ENCODE measurements at places on chromosomes 4 and X.

- DNase-seq: no peak
Observed at GRCh38 chrX:55342533-55343501, 78.1 kb upstream of the PAGE3 start.

DNA sequence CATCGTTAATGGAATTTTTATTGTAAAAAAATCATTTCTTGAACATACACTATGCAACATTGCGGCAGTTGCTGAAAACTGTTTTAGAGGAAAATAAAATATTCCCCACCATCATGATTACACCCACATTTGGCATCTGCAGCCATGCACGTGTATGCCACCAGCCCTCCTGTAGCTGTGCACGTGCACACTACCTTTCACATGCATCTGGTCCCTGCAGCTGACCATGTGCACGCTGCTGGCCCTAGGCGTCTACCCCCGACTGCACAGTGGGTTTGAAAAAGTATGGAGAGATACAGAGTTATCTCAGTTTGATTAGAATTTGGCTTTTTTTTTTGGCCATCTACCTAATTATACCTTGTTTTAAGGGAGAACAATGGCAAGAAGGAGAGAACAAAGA lies 569.8 kb upstream of the IGFBP7 start:
- DNase-seq: no peak

DNA sequence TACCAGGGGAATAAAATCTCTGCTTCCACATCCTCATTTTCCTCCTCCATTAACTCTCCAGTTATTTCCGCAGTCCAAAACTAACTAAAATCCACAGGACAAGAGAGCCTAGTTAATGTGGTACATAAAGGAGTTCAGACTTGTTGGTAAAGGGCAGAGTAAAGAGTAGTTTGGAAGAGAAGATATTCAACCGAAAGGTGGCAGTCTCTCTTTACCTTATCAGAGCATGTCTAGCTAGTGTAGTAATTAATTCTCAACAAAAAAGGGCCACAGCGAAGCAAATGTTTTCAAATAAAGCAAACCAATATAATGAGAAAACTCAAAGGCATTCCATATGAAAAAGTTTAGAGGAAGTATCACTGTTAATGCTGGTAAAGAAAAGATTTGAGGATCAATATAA lies 286.5 kb downstream of the GLUD2 start:
- DNase-seq: no peak

DNA sequence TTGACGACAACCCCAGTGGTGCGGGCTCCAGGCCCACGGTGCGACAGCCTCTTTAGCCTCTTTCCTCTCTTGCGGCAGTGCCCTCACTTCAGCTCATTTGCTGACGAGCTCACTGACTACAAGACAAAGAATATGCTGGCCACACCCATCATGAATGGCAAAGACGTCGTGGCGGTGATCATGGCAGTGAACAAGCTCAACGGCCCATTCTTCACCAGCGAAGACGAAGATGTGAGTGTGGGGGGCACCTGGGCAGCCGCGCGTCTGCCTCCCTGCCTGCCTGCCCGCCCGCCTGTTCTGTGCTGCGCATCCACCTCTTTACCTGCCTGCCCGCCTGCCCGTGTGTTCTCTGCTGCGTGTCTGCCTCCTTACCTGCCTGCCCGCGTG lies 9.2 kb downstream of the PDE6B start:
- DNase-seq: no peak

GRCh38 chrX:10875995-10876394 lies 235.1 kb upstream of the HCCS start:
- DNase-seq: no peak

GRCh38 chrX:75784680-75785491 lies at the start of gene MAGEE2:
MAGEE2 (minus strand) TSS chrX:75785254; CDS start chrX:75785051, 203 bp downstream.
- DNase-seq: no peak

GRCh38 chrX:25015486-25016360 lies at the start of gene ARX:
ARX (minus strand) TSS chrX:25015965; CDS start chrX:25015737, 228 bp downstream.
- no peak for DNase-seq

- no peak for DNase-seq
Observed at GRCh38 chr4:89823416-89823815, 13.5 kb downstream of the SNCA start.

DNA sequence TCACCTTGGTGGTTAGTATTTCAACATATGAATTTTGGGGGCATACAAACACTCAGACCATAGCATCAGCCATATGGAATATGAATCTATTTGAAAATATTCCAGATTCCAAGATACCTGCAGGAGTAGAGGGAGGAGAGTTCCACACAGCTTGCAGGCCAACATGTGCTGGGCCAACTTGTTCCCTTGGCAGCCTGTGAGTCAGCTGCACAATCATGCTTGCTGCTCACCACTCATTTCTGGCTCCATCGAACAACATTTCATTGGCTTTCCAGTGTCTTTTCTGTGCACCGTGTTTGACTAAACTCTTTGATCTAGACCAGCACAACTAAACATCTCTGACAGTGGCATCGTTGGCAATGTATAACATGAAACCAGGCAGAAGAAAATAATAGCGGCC lies 282.5 kb upstream of the RASGEF1B start:
- DNase-seq: no peak

GRCh38 chr4:133997436-133997835 lies 204.2 kb downstream of the PABPC4L start:
- no peak for DNase-seq

DNA sequence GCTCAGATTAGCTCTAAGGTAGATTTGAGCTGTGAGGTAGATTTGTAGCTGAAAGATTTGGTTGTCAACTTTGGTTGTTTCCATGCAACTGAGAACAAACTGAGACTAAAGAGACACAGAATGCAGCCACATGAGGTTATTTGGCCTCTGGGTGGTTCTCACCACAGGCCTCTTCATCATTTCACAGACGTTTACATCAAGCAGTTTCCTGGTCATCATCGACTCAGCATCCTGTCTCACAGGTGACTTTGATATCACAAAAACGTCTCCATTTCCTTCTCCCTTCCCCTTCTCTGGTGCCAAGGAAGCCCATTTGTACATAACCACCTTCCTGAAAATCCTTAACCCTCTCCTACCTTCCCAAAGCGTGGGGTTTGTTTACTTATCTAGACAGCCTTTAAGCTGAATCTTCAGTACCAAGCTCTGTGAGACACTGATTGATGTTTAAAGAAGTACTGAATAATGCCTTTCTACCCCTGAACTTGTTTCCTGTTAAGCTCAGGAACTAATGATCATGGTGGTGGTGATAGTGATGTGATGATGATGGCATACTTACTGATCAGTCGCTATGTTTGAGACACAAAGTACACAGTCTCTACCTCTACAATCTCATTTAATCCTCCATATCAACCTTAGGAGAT lies 81.9 kb downstream of the FAM114A1 start:
- no peak for DNase-seq

DNA sequence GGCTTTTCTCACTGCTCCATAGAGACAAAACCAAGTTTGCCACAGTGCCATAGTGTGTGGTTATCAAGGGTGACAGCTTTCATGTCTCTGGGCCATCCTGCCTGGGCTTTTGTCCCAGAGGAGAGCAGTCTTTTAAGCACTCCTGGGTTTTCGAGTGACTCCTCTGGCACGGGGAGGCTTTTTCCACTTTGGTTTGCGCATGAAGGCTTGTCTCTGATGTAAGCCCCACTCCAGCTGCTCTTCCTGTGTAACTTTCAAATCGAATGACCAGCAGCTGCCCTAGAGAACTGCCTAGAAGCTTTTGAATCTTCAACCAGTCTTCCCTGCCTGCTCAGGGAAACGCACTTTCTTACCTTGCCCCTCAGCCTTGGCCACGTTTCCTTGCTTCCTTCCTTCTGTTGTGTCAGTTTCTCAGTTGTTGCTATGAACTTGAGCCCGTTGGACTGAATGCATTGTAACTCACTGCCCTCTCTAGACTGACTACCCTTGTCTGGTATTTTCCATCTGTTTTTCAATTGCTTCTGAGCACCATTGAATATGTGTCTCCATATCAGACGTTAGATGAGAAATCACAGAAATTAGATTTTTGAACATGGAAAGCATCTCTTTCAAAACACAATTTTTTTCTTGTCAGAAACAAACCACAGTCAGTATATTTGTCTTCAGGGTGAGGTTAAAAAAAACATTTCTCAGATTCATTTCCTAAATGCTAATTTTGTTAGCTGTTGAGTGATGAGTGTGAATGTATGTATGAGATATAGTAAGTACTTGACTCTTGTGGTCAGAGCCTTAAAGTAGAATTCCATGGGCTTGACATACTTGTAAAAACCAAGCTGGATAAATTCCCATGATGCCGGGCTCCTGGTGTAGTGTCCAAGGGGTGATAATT lies 45.3 kb downstream of the SLC9A6 start:
- DNase-seq: no peak

DNA sequence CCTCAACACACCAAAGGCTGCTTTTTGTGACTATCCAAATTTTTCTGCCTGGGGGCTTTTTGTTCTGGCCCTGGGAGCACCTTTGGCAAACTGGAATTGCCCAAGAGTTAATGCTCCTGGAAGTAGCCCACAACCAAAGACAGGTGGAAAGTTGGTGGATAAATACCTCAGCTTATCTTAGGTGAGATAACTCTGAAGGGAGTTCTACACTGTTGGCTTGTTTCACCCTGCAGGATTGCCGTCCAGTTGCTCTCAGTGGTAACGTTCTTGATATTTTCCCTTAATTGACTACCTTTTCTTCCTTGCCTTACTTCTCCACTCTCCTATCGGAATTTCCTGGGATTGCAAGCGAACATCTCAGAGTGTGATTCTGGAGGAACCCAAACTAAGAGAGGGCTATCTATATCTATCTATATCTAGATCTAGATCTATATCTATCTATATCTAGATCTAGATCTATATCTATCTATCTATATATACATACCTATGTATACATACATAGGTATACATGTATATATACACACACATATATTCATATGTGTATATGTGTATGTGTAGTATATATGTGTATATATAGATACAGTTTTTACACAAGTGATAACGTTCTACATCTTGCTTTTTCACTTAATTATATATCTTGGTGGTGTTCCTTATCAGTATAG lies 82.6 kb upstream of the DHX15 start:
- no peak for DNase-seq

DNA sequence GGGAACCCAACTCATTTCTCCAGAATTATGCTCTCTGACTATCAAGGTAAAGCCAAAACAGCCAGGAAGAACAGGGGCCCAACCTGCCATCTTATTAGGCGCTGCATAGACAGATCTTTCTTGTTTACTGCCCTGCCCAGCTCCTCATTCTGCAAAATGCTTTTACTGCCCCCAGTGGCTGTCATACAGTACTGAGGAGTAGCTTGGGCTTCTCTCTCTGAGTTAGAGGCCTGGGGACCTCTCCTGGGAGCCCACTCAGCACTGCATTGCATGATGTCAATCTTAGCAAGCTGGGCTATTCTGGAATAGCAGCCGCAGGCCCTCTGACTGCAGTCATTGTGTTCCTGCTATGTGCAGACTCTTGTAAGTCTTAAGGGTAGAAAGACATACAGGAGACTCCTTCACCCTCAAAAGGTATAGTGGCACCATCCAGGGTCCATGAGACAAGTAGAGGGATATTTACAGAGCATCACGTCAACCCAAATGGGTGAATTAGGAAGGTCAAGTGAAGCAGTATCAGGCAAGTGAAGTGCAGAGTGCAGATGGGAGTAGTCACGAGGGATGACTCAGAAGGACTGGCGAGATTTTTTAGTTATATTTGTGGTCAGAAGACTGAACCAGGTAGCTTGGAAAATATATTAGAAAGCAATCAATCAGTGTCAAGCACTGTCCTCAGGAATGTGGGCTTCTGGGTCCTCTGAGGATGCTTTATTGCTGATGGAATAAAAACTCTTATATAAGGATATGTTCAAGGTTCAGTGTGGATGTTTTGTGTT lies 294.1 kb upstream of the SFRP2 start:
- DNase-seq: no peak

DNA sequence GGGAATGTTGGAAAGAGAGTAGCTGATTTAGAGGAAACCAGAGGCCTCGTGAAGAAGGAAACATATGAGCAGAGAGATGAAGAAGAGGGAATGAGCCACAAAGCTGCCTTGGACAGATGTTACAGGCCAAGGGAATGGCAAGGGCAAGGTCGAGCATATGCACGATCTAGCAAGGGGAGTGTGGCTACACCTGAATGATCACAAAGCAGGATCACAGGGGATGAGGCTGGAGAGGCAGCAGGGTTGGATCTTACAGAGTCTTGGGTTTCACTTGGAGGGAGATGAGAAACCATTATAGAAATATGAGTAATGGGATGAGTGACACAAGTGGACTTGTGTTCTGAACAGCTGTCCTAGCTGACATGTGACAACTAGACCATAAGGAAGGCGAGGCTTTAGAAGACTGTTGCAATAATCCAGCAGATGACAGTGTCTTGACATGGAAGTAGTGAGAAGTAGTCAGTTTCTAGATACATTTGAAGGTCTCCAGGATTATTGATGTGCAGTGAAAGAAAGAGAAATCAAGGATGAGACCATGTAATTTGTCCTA lies 58.7 kb downstream of the RASGEF1B start:
- no peak for DNase-seq

DNA sequence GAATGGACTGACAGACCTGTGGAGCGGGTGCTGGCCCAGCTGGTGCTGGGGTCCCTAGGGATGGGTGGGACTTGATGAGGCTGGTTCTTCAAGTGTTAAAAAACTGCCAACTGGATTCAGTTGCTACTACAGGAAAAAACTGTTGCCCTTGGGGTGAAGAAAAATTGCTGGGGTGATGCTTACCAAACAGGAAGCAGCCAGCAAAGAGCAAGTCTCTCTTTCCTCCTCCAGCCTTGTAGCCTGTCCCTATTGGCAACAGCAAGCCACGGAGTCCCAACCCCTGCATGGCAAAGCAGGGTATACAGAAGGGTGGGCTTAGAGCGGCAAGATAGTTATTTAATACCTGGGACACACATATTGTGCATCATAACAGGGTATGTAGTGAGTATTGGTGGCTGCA lies 60.1 kb upstream of the ATP8A1 start:
- no peak for DNase-seq
